ENCODE measurements at places on chromosomes 12 and 14.

GRCh38 chr14:73105050-73105449 lies 31.3 kb upstream of the PSEN1 start:
- no peak for DNase-seq

DNA sequence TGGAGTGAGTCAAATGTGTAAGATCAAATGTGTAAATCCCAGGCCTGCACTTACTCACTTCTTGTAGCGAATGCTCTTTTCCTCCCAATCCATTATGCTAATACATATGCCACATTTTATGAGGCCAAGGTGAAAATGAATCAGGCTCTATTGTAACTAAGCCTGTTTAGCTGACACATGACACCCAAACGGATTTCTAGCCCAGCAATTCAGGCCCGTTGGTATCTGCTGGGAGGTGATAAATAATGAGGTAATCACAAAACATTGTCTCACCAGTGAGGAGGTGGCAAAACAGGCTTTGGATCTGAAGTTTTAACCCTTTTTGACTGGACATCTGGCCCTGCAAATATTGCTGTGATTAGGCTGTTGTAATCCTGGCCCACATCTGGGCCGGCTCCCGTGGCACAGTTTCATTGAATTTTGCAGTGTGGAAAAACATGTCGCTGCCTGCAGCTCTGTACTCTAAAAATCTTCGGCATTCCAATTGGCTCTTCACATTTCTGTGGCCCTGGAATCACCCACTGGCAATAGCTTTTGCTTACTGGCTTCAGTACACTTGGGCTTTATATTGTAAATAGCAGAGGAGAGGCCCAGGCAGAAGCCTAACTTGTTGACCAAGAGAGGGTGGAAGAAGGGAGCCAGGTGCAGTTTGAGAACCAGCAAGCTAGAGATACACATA lies 106.1 kb downstream of the PAX9 start:
- DNase-seq: no peak

DNA sequence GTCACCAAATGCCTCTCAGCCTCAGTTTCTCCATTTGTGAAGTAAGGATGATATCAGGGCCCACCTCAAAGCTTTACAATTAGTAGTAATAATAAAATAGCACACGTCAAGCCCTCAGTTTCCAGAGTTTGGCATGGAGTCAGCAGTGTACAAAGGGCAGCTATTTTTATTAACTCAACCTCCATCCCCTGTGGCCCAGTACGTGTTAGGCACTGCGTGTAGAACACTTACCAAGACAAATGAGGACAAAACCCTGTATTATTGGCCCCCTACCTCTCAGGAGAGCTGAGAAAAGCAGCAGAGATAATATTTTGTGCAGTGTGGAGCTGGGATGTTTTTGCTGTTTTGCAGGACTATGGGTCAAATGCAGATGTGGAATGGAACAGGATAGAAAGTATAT lies 280.8 kb downstream of the C12orf75 start:
- DNase-seq: no peak

DNA sequence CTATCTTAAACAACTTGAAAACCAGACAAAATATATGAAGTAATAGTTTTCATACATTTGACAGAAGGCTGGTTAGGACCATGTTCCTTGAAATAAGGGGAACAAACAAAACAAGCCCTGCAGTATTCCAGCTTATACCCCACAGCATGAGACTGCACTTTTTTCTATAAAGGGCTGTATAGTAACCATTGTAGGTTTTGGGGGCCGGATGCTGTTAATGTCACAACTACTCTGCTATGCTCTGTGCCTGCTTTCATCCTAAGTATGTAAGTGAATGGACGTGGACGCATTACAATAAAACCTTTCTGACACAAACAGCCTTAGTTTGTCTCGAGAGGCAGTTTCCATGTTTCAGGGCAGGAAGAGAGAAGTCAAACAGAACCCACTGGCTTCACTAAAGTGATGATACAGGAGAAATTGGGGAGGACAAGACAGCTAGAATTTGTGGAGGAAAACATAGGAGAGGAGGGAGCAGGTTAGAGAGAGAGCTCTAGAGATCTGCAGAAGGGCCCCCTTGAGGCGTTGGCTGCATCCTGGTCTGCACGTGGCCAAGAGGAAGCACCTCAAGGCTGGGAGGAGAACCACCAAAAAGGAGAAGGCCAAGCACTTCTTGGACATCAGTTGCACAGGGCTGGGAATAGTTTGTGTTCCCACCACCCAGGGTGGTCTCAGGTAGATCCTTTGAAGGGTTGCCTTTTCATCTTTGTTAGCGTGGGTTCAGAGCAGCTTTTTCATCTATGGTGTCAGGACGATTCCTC lies 63.7 kb downstream of the TRAF3 start:
- no peak for DNase-seq

DNA sequence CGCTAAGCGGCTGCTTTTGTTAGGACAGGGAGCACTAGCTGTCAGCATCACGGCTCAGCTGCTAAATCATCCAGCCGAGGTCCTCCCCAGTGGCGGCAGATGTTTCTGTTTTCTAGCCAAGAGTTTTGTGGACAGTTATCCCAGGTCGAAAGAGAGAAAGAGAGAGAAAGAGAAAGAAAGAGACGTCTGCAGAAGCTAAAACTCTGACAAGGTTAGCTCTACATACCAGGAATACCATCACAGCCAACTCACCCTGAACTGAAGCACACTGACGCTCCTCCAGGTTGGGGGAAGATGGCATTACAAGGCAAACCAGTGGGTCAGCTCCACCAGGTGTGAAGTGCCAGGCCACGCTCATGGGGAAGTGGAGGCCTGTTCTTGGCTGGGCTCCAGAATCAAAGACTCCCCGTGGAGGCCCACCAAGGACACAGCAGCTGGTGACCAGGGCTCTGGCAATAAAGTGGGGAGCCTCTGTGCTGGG lies 64.9 kb upstream of the DICER1 start:
- DNase-seq: no peak

- no peak for DNase-seq
Observed at GRCh38 chr12:52189376-52190174, 2.2 kb downstream of the KRT80 start.

DNA sequence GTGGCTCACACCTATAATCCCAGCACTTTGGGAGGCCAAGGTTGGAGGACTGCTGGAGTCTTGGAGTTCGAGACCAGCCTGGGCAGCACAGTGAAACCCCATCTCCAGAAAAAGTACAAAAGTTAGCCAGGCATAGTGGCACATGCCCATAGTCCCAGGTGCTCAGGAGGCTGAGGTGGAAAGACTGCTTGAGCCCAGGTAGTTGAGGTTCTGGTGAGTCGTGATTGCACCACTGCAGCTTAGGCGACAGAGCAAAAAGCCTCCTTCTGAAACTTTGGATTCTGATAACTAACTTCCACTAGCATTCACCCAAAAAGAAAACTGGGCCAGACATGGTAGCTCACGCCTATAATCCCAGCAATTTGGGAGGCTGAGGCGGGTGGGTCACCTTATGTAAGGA lies 6.6 kb downstream of the BTBD7 start:
- DNase-seq: no peak

GRCh38 chr14:77077040-77077439 lies 21.0 kb upstream of the CIPC start:
- no peak for DNase-seq

DNA sequence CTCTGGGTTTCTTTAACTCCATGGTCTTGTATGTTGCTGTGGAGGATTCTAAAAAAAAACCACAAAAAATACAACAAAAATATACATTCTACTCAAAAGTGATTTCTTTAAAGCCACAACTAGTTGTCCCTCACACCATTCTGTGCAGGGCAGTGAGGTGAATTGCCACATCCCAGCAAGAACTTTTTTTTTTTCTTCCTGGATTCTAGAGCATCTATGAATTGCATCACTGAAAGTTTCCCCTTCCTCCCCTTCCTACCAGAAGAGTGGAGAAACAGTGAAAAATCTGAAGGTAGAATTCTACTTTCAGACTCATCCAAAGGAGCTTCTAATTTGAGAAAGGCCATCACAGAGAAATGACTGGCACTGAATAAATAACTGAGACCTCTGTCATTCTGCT lies 395.3 kb downstream of the AEBP2 start:
- DNase-seq: no peak
